Adrenal gland (tissue), 19 donors: ENCODE measurements at places on chromosomes 7 and 10. TPM values are rescaled to one million over a fixed set of nuclear protein-coding genes. Genes with fewer than 3 reads are reported as not detected.

DNA sequence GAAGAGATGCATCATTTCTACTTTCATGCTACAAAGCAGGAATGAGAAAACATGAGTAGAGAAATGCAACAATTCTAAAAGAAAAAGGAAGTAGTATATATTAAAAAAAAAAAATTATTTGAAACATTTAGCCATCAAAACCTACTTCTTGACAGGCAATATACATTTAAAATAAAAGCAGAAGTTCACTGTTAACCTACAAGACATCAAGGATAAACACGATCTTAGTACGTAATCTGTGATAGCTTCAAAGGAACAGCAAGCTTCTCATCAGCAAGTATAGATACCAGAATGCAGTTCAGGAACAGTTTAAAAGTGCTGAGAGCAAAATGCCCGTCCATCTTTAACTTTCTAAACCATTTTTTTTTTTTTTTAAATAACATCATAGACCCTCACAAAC, 36.9 kb downstream of the MALSU1 start:
- no peak overlapping the region for H3K4me3 ChIP-seq
- no peaks in the 10 kb centered on the region for H3K27me3 ChIP-seq
- no peak for DNase-seq

The GIMAP7 gene
- 14.5 TPM for total RNA-seq

DNA sequence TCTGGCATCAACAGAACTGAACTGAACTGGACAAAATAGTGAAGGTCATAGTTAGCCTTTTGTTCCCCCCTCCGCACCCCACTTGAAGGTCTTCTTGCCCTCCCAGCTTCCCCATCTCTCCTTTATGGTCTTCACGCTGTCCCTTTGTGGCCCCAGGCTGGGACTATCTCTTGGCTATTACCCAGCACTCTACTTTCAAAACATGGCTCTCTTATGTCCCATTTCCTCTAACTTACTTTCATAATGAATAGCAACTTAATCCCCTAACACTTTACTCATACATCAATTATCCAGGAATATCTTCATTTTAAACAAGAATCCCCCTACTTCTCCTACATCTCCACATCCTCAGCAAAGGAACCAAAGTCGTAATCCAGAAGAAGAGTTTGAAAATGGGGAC, 135.3 kb upstream of the ITGB1 start:
- DNase-seq = no peak
- H3K27me3 ChIP-seq = no peaks in the 10 kb centered on the region
- H3K27ac ChIP-seq = no peak overlapping the region
- no peaks in the 10 kb centered on the region for H3K4me1 ChIP-seq
- H3K4me3 ChIP-seq = no peak overlapping the region

- no peaks in the 10 kb centered on the region for H3K36me3 ChIP-seq
- DNase-seq = no peak
- no peak overlapping the region for H3K27ac ChIP-seq
- no peaks in the 10 kb centered on the region for H3K27me3 ChIP-seq
- H3K4me1 ChIP-seq = no peaks in the 10 kb centered on the region
These were observed 51.8 kb downstream of the CUX1 start for GRCh38 chr7:101869026-101869900.
